Right lobe of liver (tissue), 6 donors: ENCODE measurements at places on chromosomes 4 and X. TPM values are rescaled to one million over a fixed set of nuclear protein-coding genes. Genes with fewer than 3 reads are reported as not detected.

The CYP2U1 gene
- 3.2 TPM for total RNA-seq

DNA sequence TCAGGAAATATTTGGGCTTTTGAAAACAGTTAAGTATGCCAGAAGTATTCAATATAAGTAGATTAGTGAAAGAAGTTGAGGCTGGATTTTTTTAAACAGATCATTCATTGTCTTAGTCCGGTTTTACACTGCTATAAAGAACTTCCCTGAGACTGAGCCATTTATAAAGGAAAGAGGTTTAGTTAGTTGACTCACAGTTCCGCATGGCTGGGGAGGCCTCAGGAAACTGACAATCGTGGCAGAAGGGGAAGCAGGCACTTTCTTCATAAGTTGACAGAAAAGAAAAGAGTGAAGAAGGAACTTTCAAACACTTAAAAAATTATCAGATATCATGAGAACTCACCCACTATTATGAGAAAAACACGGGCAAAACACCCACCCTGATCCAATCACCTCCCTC, 31.1 kb upstream of the CYLC1 start:
- no peak overlapping the region for H3K27ac ChIP-seq
- H3K4me3 ChIP-seq: no peak overlapping the region
- H3K36me3 ChIP-seq: no peaks in the 10 kb centered on the region
- no peaks in the 10 kb centered on the region for H3K27me3 ChIP-seq

- no peaks in the 10 kb centered on the region for H3K4me1 ChIP-seq
- DNase-seq: no peak
- H3K27ac ChIP-seq: no peak overlapping the region
- no peaks in the 10 kb centered on the region for H3K36me3 ChIP-seq
- H3K27me3 ChIP-seq: no peaks in the 10 kb centered on the region
These were observed 598.5 kb downstream of the CENPC start for GRCh38 chr4:66946761-66947160.

DNA sequence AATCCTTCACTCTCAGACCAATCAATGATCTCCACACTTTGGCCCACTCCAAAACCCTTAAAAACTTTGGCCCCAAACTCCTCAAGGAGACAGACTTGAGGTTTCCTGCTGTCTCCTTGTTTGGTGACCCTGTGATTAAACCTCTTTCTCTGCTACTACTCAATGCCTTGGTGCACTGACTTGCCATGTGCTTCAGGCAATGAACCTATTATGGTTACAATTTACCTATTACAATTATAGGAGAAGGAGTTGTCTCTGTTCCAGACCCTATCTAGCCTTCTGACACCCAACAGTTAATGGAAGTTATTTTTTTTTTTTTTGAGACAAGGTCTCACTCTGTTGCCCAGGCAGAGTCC, 263.1 kb downstream of the STIM2 start:
- H3K4me1 ChIP-seq: no peaks in the 10 kb centered on the region
- no peak overlapping the region for H3K4me3 ChIP-seq
- no peak overlapping the region for H3K27ac ChIP-seq
- no peaks in the 10 kb centered on the region for H3K36me3 ChIP-seq
- no peak for DNase-seq

The MTMR1 gene
- total RNA-seq: 11.2 TPM

The MXRA5 gene
- total RNA-seq: 3.4 TPM
